ENCODE measurements at places on chromosomes 6 and 20.

DNA sequence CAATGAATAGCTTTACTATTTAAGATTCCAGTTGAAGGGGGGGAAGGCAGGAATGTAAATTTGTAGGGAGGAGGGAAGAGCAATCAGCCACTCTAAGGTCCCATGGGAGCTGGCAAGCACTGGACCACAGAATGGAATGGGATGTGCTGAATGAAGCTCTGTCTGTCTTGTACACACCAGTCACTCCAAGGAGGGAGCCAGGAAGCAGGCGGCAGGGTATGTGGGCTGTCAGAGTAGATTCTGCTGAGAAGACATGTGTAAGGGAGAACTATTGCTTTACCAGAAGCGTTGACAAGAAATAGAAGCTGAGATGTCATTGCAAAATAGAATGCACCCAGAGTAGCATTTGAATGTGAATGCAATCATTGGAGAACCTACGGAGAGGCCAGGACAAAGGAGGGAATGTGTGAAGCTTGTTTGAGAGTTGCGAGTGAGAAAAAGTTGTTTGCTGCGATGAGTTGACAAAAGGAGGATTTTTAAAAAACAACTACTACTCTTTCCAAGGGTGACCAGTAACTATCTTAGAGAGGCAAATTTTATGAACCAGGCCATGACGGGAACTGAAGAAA is 25.2 kb upstream of the PDE7B start:
- DNase-seq, result no peak

- DNase-seq, result no peak
These were observed 364.3 kb upstream of the HS3ST5 start for GRCh38 chr6:114707081-114707620.

GRCh38 chr6:6793388-6794250 is 205.1 kb downstream of the LY86 start:
- DNase-seq, result no peak

DNA sequence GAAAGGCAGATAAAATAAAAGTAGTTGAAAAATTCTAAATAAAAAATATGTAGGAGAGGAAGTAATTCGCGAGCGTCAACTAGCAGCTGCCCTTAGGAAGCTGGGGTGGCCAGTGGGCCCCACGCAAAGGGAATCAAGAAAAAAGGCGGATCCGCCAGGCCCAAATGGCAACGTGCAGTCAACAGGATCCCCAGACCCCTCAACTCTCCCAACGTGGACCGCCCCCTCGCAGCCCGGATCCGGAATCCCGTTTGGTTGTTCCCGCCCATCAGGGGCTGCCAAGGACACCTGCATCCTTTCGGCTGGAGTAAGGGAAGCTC is 296 bp downstream of the DZANK1 start:
- no peak for DNase-seq

GRCh38 chr6:165439928-165440554 is 130.6 kb upstream of the C6orf118 start:
- no peak for DNase-seq

- no peak for DNase-seq
These were observed 27.9 kb downstream of the FOXO3 start for GRCh38 chr6:108588586-108588985.

- DNase-seq, result no peak
These were observed 401.5 kb upstream of the SASH1 start for GRCh38 chr6:147941143-147941542.

DNA sequence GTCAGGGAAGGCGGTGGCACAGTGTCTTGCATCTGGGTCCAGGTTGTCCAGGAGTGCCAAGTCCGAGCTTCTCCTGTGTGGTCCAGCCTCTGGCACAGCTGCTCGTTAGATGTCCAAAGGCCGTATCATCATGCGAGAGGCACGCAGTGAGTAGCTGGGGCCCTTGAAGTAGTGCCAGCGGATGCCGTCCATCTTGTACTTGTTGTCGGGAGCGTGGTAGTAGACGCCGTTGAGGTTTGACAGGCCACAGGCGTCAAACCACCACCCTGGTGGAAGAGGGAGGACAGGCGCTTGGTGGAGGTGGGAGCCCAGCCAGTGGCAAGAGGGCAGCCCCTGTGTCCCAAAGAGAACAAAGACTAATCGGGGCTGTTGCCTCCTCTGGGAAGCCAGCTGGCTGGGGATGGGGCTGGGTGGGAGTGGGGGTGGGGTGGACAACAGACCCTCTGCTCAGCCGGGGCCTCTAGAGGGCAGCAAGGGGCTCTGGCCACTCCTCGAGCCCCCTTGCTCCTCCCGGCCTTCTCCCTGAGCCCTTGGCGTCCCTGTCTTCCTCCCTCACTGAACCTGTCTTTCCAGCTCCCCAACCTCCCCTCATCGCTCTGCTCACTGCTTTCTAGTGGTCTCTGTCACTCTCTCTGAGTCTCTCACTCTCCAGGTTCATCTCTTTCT is 39.5 kb downstream of the FAM110A start:
- no peak for DNase-seq
